ENCODE measurements at places on chromosomes 11 and 22.

- DNase-seq = no peak
These were observed 511 bp downstream of the DGKZ start for GRCh38 chr11:46347637-46348311.

- DNase-seq = no peak
These were observed 324.4 kb upstream of the B3GAT1 start for GRCh38 chr11:134736251-134736947.

DNA sequence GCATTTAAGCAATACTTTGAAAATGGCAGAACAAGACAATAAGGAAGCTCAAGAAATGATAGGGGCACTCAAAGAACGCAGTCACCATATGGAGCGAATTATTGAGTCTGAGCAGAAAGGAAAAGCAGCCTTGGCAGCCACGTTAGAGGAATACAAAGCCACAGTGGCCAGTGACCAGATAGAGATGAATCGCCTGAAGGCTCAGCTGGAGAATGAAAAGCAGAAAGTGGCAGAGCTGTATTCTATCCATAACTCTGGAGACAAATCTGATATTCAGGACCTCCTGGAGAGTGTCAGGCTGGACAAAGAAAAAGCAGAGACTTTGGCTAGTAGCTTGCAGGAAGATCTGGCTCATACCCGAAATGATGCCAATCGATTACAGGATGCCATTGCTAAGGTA is 51.9 kb downstream of the SPECC1L start:
- no peak for DNase-seq

DNA sequence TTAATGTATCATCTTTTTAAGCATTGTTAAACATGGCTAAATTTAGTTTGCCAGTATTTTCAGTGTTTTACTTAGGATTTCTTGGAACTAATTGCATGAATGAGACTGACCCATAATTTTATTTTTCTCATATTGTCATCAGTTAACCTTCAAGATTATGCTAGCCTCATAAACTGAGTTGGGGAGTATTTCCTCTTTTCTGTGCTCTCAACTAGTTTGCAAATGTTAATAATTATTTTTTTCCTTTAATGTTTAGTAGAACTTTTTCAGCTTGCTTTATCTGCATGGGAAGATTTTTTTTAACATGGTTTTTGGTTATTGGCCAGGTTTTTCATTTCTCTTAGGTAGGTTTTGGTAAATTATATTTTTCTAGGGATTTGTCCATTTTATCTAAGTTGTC is 235.4 kb upstream of the SESN3 start:
- DNase-seq = no peak

- no peak for DNase-seq
These were observed 6.7 kb upstream of the CAVIN3 start for GRCh38 chr11:6326985-6327384.

- peak; percentile 58 for DNase-seq
These were observed 16.8 kb downstream of the EXT2 start for GRCh38 chr11:44112091-44112821.

GRCh38 chr11:123421589-123421988 is 8.5 kb upstream of the GRAMD1B start:
- no peak for DNase-seq

- no peak for DNase-seq
These were observed 25.4 kb downstream of the FXYD6 start for GRCh38 chr11:117851106-117851505.

- peak; percentile 60 for DNase-seq
These were observed 134.5 kb upstream of the NAV2 start for GRCh38 chr11:19577976-19578619.

GRCh38 chr22:20571078-20571503 is 63.7 kb downstream of the MED15 start:
- DNase-seq = no peak

DNA sequence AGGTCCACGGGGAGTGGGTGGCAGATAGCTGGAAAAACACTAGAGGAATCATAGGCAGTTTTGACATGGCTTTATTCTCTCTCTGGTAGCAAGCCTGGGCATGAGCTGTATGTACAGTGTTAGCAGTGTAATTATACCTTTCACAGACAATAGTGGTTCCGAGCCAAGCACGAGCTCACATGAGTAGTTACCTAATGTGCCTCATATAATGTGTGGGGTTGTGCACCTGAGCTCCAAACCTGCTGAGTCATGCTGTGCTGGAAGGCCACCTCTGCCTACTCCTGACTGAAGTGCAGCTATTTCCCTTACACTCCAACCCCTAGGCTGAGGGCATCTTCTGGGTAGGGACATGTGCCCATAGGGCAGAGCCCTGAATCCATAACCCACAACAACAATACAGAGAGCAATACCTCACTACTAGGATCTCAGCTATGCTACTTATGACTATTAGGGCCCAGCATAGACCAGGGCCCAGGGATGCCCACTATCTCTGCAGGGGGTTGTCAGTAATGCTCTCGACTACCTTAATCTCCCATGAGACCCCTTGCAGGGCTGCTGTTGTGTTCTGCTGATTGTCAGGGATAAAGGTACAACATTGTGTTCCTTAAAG is 432.1 kb downstream of the DYNC2H1 start:
- DNase-seq = no peak
